GM13976 (cell line): ENCODE measurements at places on chromosomes 3 and 15.

GRCh38 chr3:127673191-127674100 is 694 bp downstream of the ABTB1 start:
- DNase-seq, result peak; percentile 66

- no peak for DNase-seq
Measured at GRCh38 chr15:76169911-76170800, 110.4 kb downstream of the TMEM266 start.

DNA sequence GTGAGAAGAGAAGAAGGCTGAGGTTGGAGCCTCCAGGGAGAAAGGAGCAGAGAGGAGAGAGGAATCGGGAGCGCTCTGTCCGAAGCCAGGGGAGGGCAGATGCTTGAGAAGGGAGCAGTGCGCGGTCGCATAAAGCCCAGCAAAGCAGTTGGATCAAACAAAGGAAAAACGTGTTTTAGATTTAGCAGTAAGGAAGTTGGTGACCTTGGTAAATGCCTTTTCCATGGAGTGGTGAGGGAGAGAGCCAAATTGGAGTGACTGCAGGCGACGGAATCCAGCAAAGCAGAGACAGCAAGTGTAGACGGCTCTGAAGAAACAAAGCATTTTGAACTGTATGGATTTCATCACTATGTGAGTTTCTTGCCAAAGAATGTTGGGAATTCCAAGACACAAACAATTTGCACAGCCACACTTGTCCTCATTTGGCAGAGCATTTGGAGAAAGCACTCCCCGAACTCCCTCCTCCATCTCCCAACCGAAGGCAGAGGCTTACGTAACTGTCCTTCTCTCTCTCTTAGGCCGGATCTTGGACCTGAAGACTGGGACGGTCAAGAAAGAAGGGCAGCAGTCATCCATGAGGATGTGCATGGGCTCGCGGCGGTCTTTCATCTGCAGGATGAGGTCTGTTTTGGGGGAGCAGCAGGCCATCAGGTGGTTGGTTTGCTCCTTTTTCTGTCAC is 103.6 kb downstream of the ARNT2 start:
- no peak for DNase-seq

DNA sequence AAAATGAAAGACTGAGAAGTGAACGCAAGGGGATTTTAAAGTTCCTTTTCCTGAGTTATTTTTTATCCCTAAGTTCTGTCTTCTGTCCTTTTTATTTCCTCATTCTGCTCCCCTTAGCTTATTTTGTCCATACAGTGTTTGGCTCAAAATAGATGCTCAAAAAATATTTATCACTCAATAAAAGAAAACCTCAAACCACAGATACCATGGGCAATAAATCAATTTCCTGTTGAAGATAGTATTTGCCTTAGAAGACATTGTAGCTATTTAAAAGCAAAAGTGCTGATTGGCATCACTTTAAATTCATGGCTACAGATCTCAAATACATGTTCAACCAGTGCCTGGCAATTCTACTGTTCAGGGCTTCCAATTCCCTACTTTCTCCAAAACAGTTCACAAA is 316.5 kb upstream of the ADAMTS9 start:
- no peak for DNase-seq

DNA sequence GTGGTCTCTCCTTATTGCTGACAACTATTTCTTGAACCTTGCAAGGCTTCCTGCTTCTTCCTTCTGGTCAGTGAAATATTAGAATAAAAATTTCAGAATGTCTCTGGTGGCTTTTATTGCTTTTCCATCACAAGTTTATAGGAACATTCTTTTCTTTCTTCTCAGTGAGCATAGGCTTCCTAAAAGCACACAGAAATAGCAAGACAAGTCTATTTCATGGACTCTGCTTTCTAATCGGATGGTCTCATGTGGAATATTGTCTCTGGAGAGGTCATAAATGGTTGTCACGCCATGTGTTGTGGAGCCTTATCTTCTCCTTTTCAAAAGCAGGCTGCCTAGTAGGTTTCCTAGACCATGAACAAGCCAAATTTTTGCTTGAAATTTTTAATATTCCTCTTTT is 9.8 kb upstream of the PSMD6 start:
- no peak for DNase-seq

GRCh38 chr3:354432-354831 is 157.9 kb downstream of the CHL1 start:
- DNase-seq, result peak; percentile 30

- no peak for DNase-seq
Measured at GRCh38 chr3:64863226-64864212, 175.7 kb upstream of the ADAMTS9 start.

DNA sequence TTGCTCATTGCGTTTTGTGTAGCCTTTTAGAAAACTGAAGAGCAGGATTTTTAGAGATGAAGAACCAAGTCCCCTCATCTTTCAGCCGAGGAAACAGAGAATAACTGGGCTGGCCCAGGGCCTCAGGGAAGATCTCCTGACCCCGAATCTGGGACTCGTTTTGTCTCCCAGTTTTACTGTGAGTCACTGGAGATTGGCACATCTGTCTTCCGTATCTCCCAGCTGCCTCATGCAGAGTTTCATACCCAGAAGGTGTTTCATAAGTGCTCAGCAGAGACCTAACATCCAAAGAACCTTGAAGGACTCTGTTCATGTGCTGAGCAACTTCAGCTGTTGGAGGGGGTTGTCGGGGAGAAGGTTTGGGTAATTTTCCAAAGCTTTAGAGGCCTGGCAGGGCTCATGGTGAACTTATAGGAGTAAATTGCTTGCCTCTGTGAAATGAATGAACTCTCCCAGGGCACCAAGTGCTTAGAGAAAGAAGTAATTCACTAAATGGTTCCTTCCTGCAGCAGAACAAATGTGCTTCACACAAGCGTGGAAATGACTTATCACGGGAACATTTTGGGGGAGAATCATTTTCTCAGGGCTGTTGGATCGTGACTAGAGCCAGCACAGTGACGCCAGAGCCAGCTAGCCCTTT is 121.4 kb downstream of the FAM43A start:
- no peak for DNase-seq

- no peak for DNase-seq
Measured at GRCh38 chr3:14962762-14963161, 15.4 kb downstream of the NR2C2 start.

DNA sequence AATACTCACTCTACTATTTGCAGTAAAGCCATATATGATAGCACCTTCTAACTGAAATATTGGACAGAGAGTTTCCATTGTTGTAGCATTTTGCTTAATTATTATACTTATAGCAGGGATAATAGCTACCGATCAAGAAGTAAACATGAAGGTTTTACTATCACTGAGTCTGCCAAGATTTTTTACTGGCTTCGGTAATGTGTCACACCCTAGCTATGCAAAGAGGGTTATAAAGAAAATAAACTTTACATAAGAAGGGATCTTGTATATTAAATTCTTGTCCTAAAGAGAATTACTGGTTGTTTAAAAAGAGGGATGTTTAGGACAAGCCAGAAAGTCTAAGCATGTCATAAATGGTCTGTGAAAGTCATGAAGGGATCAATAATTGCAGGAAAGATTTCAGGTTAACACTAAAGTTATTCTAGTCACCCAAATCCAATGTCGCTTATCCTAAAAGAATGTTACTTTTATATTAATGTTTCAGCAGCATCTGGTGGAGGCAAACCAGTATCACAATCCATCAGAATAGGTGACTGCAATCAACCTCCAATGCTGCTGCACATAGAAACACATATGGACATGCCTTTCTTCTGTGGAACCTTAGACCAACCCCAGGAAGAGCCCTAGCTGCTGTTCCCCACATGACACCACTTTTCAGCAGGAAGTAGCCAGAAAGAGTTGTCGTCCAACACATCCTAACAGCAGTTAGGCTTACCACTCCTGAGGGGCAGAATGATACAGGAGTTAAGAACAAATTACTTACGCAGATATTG is 62.7 kb upstream of the GK5 start:
- no peak for DNase-seq
